ENCODE measurements at places on chromosomes 6 and 20. TPM values are rescaled to one million over a fixed set of nuclear protein-coding genes. Genes with fewer than 3 reads are reported as not detected.
A peak's percentile ranks its signal among the peaks of the same experiment; 100 is the strongest.

- DNase-seq = no peak
These were observed 55.0 kb upstream of the TNFAIP3 start for GRCh38 chr6:137811916-137812553.

GRCh38 chr20:23612396-23612795 lies 6.7 kb upstream of the CST9 start:
- DNase-seq = no peak

- DNase-seq = no peak
These were observed 74.8 kb downstream of the RIN2 start for GRCh38 chr20:19832875-19833274.

- DNase-seq = no peak
These were observed 310.5 kb upstream of the JAG1 start for GRCh38 chr20:10984294-10984693.

DNA sequence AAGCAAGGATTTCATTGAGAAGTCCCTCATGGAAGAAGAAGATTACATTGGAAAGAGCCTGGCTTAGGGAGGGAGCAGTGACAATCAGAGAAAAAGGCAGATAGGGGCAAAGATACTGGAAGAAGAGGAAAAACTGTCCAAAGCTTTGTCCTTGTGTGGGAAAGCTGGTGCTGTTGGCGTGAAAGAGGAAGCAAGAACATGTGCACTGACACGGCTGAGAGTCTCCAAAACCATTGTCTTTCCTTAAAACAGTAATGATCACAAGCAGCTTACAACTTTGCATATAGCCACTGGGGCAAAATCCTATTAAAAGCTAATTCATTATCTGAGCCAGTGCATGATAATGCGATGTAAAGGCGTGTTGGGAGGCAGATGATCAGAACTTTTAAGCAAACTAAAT lies 85.1 kb upstream of the ESR1 start:
- no peak for DNase-seq

- no peak for DNase-seq
These were observed 247.7 kb upstream of the FAM83B start for GRCh38 chr6:54598787-54599313.

DNA sequence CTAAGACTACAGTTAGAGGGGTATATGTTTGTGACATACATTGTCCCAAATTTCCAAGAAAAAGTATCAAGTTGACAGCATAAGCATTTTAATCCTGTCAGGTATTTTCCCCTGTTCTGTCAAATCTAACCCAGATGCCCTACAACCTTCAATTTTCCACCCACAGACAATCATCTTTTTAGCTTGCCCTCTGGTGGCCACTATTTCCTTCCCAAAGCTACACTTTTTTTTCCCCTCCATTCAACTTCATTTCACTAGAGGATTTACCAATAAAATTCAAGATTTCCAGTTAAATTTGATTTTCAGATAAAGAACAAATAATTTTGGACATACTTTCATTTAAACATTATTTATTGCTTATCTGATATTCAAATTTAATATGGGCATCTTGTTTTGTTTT lies 286.6 kb downstream of the TENT5A start:
- DNase-seq = peak; percentile 41

GRCh38 chr20:57526087-57526884 lies 1.3 kb upstream of the CTCFL start:
- DNase-seq = no peak

SLC32A1 gene
- total RNA-seq = not detected

PDE7B gene
- total RNA-seq = 3.9 TPM
